ENCODE measurements at places on chromosomes 7 and 10.

GRCh38 chr10:69807122-69807521 is 5.4 kb downstream of the COL13A1 start:
- no peak for DNase-seq

DNA sequence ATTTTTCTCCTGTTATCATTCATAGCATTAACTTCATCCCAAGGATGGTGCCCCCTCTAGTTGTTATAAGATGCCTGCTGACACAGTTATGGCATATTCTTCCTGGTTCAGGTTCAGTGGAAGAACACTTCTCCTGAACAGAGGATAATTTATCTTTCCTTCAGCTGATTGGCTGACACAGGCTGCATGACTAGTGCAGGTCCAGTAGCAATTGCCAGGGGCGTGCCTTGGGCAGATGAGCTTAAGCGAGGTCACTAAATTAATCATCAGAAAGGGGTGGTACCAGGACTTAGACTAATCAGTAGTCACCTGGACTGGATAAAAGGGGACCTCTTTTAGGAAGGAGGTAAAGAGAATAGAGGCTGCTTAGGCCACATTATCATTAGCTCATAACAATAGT is 42.3 kb downstream of the BZW2 start:
- DNase-seq = no peak

DNA sequence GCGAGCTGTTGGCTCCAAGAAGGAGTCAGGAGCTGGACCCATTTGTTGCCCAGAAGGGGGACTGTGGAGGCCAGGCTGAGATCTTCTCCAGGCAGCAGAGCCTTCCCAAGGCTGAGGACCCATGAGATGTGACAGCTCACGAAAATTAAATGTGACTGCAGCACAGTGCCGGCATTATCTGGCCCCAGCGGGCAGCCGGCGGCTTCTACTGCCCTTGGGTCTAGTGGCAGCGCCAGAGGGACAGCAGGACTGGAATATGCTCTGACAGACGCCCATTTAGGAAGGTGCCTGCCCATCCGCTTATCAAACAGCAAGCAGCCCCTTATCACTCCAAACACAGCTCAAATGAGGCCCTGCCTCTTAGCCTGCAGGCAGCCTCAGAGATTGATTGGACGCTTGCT is 122.9 kb upstream of the LYZL2 start:
- no peak for DNase-seq

- no peak for DNase-seq
Observed at GRCh38 chr7:7620236-7620635, 20.3 kb upstream of the UMAD1 start.

- no peak for DNase-seq
Observed at GRCh38 chr7:91681718-91682117, 198.8 kb downstream of the MTERF1 start.

DNA sequence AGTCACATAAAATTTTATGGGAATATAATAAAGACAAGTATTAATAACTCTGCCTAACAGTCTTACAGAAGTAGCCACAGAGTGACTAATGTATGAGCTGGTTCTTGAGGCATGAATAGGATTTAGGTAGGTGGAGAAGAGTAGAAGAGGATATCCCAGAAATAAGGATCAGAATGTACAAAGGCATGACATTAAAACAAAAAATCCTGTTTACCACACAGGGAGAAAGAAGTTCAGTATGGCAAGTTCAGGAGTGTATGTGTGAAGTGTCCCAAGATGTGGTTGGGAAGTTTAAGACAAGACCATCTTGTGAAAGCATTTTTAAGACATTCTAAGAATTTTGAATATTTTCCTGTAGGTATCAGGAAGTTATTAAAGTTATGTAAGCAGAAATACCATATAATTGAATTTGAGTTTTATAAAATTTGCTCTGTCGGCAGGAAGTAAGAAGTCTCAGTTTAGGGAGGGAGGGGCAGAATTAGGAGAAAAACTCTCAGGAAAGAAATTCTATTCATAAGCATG is 64.7 kb upstream of the CAV2 start:
- DNase-seq = no peak

- no peak for DNase-seq
Observed at GRCh38 chr10:112562809-112563663, 116.0 kb downstream of the VTI1A start.

- DNase-seq = no peak
Observed at GRCh38 chr10:131667561-131667960, 233.2 kb upstream of the PPP2R2D start.

- no peak for DNase-seq
Observed at GRCh38 chr7:67843615-67844014, 847.0 kb downstream of the TYW1 start.
